ENCODE measurements at places on chromosomes 5 and 9. TPM values are rescaled to one million over a fixed set of nuclear protein-coding genes. Genes with fewer than 3 reads are reported as not detected.

CCL27 gene
- total RNA-seq = 1.0 TPM

THBS4 gene
- 1.5 TPM for total RNA-seq

CNTFR gene
- total RNA-seq = not detected

RETREG1 gene
- 6.0 TPM for total RNA-seq

ABO gene
- 1.2 TPM for total RNA-seq

- H3K36me3 ChIP-seq = no peaks in the 10 kb centered on the region
- DNase-seq = no peak
- H3K27me3 ChIP-seq = no peaks in the 10 kb centered on the region
- H3K4me1 ChIP-seq = no peaks in the 10 kb centered on the region
- H3K27ac ChIP-seq = no peak overlapping the region
- H3K4me3 ChIP-seq = no peak overlapping the region
Observed at GRCh38 chr5:54663866-54664265, 146.3 kb downstream of the SNX18 start.

DNA sequence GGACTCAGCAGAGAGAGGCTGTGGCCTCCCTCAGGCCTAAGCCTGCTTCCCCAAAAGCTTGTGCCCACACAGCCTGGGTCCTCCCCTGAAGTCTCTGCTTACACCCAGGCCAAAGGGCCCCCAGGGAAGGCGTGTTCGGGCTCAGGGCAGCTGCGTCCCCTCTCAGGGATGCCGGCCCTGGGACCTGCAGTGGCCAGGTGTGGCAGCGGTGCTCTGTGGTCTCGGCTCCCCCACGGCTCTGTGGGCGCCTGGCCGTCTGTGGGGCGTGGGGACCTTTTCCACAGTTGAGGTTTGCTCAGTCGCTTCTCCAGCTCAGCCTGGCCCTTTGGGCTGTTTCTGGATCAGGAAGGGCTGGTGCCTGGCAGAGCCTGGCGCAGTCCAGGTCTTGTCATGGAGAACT, 75.9 kb downstream of the RXRA start:
- H3K27me3 ChIP-seq = no peaks in the 10 kb centered on the region
- H3K27ac ChIP-seq = no peak overlapping the region
- peaks cover 4% of the 10 kb centered on the region for H3K36me3 ChIP-seq
- no peak overlapping the region for H3K4me3 ChIP-seq

- H3K27ac ChIP-seq = no peak overlapping the region
- no peaks in the 10 kb centered on the region for H3K4me1 ChIP-seq
- DNase-seq = no peak
- H3K27me3 ChIP-seq = no peaks in the 10 kb centered on the region
- H3K4me3 ChIP-seq = no peak overlapping the region
Observed at GRCh38 chr5:167242701-167243100, 1048.7 kb upstream of the WWC1 start.

DNA sequence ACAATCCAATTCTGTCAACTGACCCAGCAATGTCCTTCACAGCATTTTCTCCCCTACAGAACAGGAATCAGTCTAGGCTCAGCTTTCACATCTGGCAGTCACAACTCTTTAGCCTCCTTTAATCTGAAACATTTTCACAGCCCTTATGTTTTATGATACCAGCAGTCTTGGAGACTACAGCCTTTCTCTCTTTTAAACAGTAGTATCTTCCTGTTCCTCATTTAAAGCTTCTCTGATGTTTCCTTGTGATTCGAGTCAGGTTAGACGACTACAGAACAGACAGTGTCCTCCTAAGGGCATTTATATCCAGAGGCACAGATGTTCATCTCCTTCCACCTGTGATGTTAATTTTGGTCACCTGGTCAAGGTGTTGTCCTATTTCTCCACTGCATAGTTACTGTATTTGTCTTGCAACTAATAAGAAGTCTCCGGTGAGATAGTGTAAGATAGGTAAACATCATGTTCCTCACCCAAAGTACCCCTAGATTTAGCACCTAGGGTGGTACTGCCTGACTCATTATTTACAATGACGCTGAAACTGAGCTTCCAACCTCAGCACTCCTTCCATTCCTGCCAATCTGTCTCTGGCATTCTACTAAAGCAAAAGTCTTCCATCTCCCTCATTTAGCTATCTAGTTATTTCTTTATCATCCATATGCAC, 20.7 kb downstream of the TTC39B start:
- H3K27ac ChIP-seq = no peak overlapping the region
- no peaks in the 10 kb centered on the region for H3K36me3 ChIP-seq
- H3K27me3 ChIP-seq = no peaks in the 10 kb centered on the region
- no peak overlapping the region for H3K4me3 ChIP-seq
- no peak for DNase-seq
- H3K4me1 ChIP-seq = no peaks in the 10 kb centered on the region
